ENCODE measurements at places on chromosomes 11 and 22.
A peak's percentile ranks its signal among the peaks of the same experiment; 100 is the strongest.

GRCh38 chr11:73401924-73402833 is 26.0 kb downstream of the RELT start:
- peak; percentile 45 for DNase-seq

- no peak for DNase-seq
These were observed 1121.8 kb upstream of the TENM4 start for GRCh38 chr11:80562523-80563125.

DNA sequence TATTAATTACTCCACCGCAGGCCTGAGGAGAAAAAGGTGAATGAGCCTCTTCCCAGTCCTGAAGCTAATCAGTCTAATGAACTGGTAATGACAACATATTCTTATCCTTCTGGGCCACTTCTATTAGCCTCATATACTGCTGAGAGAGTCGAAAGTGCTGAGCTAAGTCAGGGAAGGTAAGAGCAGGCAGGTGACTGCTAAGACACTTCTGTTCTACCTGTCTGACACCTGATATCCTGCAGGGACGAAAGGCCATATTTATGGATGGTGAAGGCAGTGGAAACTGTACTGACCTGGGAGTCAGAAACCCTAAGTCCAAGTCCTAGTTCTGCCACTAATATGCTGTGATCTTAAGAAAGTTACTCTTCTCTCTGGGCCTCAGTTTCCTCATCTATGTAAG is 3.5 kb downstream of the TBC1D10A start:
- DNase-seq, result no peak

GRCh38 chr11:2691991-2692875 is 7.6 kb downstream of the KCNQ1OT1 start:
- no peak for DNase-seq

DNA sequence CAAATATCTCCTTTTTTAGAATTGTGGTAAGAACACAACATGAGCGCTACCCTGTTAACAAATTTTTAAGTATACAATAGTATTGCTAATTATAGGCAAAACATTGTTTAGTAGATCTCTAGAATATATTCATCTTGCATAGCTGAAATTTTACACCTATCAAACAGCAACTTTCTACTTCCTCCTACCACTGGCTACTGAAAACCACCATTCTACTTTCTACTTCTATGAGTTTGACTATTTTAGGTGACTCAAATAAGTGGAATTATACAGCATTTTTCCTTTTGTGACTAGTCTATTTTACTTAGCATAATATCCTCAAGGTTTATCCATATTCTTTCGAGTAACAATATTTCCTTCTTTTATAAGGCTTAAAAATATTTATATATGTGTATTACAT is 128.4 kb downstream of the FAM76B start:
- no peak for DNase-seq

GRCh38 chr11:94149431-94150017 is 20.9 kb downstream of the PANX1 start:
- peak; percentile 79 for DNase-seq

DNA sequence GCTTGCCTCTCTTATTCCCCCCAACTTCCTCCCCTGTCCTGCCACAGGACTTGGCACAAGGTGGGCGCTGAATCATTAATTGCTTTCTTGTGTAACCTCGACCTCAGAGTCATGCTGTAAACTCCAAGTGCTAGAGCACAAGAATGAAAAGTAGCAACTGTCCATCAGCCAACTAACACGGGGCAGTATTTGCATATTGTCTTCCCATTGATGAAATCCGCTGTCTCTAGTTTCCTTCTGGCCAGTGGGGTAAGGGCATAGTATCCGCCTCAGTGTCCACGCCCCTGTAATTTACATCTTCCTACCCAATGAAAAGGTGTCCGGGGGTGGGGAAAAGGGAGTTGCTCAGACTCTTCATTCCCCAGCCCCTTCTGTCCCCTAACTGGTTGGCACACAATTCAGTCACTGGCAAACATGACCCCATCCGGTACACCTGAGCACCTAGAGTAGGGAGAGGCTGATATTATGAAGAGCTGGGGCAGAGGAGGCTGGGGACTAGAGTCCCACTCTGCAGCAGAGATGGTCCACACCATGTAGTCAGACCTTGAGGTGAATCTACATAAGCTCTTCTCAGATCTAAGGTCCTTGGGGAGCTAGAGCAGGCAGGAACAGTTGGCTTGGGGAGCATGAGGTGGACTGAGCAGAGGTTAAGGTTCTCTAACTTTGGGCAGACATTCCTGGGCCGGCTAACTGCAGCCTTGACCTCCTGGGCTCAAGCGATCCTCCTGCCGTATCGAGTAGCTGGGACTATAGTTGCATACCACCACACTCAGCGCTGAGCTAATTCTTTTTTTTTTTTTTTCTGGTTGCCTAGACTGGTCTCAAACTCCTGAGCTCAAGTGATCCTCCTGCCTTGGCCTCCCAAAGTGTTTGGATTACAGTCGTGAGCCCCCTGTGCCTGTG is 6.8 kb upstream of the GGA1 start:
- DNase-seq, result peak; percentile 28

- DNase-seq, result no peak
These were observed 703.1 kb downstream of the BRD1 start for GRCh38 chr22:49124608-49125007.

GRCh38 chr22:39430576-39431150 is 26.1 kb upstream of the MGAT3 start:
- no peak for DNase-seq

DNA sequence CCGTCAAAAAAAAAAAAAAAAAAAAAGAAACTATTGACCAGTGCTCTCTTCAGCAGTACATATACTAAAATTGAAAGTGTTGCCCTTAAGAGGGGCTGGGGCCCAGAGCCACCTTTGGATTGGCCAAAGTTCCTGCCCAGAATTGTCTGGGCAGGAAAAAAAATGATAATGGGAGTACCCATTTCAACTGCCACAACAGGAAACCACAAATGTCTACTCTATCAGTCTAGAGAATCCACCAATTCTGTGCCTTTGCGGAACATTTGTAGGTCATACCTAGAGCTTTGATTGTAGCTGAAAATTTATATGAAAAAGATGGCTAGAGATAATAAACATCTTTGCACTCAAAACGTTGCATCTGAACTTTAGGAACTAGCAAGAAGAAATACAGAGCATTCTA is 69.4 kb downstream of the FAM76B start:
- no peak for DNase-seq

- peak; percentile 69 for DNase-seq
These were observed 3.4 kb downstream of the TENM4 start for GRCh38 chr11:79437278-79437980.

DNA sequence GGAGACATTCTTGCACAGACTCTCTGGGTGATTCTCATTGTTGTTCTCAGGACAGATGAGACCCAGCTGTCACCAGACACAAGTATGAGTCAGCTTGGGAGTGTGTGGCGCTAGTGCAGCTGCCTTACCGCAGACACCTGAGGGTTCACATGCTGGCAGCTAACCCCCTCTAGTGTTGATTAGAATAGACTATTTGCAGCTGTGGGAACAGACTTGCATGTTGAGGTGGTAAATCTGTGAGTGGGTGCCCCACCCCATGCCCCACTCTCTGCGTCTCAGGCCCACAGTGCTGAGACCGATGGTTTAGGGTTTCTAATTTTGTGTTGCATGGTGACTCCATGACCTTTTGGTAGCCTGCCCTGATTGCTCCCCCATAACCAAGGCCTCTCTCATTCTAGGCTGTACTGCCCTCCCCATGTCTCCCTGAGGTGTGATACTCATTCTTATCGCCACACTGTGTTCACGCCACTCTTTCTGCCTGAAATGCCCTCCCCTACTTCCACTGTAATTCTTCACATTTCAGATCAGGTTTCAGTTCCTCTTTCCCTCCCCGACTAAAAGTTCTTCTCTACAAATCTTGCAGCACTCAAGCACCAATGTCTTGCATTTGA is 73.7 kb upstream of the KIRREL3 start:
- DNase-seq, result peak; percentile 80

DNA sequence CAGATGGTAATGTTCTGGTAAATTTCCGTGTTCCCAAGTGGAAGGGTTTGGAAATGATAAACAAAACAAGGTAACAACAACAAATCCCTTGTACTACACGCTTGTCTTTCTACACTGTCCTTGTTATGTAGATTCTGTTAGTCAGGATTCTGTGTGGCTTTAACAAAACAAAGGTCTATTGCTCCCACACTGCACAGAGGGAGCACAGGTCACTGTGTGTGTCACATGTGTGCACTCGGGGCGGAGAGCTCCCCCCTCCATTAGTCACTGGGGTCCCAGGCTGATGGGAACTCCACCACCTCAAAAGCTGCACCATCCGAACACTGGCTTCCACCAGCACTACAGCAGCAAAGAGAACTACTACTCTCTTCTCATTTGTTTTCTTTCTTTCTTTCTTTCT is 227.9 kb downstream of the NTM start:
- DNase-seq, result no peak

DNA sequence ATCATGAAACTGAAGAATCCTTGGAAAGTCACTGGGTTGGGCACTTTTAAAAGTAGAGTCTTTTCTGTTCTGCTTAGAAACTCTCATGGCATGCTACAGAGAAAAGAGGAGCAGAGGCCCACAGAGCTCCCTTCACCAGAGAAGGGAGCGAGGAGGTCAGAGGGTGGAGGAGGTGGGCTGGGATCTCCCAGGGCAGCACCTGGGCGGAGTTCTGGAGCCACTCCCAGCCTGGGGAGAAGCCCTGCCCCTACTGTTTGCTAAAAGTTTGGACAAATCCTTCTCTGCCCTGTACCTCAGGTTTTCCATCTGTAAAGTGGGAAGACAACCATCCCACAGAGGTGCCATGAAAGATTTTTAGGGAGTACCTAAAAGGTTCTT is 299.1 kb downstream of the KIRREL3 start:
- no peak for DNase-seq

- no peak for DNase-seq
These were observed 91.8 kb downstream of the FAM76B start for GRCh38 chr11:95697614-95698408.

DNA sequence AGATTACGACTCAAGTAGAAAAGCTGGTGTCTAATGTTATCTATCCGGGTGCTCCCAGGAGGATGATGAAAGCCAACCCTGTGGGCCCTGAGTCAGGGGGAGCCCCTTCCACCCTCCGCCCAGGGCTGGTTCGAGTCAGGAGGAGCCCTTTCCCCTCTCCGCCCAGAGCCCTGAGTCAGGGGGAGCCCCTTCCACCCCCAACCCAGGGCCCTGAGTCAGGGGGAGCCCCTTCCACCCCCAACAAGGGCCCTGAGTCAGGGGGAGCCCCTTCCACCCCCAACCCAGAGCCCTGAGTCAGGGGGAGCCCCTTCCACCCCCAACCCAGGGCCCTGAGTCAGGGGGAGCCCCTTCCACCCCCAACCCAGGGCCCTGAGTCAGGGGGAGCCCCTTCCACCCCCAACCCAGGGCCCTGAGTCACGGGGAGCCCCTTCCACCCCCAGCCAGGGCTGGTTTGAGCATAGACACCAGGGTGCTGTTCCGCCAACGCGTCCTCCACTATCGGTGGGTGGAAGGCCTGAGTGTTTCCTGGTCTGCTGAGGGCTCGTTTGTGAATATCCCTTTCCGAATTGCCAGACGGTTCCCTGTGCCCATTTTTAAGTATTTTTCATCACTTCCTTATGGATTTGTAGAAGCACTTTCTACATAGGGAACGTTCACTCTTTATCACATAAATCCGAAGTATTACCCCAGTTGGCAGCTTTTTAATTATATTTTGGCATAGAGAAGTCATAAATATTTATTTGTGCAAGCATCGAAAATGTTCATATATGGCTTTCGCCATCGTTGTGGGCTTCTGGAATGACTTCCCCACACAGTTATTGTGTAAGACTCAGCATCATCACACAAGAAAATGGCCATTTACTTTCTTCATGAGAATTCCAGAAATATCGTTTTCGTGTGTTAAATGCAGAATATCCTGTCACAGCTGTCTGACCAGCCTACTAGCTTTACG is 380.6 kb downstream of the BRD1 start:
- DNase-seq, result no peak

- no peak for DNase-seq
These were observed 40.1 kb downstream of the RBX1 start for GRCh38 chr22:40991298-40991697.

- no peak for DNase-seq
These were observed 11.8 kb downstream of the PATZ1 start for GRCh38 chr22:31334329-31334728.

- DNase-seq, result peak; percentile 8
These were observed 533 bp downstream of the SERGEF start for GRCh38 chr11:18012122-18012905.

DNA sequence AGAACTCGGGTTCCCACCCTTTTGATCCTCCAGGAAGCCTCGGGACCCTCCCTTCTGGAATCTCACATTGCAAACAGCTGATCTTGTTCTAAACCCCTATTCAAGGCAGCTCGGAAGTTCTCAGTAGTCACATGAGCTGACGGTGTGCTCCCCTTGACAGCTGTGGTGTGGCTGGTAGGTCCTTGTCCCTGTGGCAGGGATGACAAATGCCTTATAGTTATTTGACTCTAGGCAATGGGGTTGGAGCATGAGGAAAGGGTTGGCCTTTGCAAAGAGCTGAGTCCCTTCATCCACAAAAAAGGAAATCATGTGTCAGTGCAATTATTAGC is 23.6 kb downstream of the EIF4G2 start:
- no peak for DNase-seq

DNA sequence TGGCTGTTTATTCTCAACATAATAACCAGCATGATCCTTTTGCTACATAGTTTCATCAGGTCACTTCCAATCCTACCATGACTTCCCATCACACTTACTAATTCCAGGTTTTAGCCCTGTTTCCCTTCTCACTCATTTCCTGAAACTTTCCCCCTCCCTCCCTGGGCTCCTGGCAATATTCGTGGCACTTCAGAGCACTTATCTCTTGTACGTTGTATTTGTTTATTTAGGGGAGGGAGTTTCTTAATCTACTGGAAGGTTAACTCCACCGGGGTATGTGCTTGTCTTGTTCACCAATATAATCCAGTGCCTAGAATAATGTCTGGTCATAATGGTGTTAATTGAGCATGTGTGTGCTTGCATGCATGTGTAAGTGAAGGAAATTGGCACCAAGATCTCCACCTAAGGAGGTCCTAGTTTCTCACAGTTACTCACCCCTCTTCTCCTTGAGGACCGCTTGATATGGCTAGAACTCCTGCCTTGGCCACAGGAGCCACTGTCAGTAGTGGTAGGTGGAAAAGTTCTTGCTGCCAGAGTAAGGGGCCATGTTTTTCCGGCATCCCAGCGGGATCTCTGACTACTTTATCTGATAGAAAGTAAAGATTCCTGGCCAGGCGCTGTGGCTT is 11.7 kb downstream of the EIF3L start:
- DNase-seq, result no peak
